Activated CD8-positive, alpha-beta memory T cell treated with anti-CD3 and anti-CD28 coated beads, Interleukin-2, amount 10 ng/mL, durations not matched to agents 7 days and 5 days (primary cell): ENCODE measurements at places on chromosomes 7 and 10. TPM values are rescaled to one million over a fixed set of nuclear protein-coding genes. Genes with fewer than 3 reads are reported as not detected.
A peak's percentile ranks its signal among the peaks of the same experiment; 100 is the strongest.

The MEOX2 gene
- total RNA-seq = not detected

- DNase-seq = no peak
Measured at GRCh38 chr7:157501581-157501980, 164.8 kb downstream of the DNAJB6 start.

DNA sequence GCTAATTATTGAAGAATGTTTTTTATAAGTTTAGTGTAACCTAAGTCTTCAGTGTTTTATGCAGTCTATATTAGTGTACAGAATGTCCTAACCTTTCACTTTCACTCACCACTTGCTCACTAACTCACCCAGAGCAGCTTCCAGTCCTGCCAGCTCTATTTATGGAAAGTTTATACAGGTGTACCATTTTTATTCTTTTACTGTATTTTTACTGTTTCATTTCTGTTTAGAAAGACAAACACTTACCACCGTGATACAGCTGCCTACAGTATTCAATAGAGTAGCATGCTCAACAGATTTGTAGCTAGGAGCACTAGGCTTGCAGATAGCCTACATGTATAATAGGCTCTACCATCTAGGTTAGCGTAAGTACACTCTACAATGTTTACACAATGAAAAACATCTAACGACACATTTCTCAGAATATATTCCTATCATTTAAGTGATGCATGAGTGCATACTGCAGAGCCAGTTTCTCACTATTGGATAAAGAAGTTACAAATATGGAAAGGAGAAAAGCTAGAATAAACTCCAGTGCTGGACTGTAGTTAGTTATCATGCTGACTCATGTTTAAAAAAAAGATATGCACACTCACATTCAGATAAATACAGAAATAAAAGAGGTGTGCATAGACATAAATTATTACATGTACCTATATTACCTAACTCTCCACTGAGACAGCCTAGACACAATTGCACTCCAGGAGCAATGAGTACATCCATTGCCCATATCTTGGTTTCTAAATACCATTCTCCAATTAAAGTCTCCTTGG lies 30.4 kb downstream of the STEAP1B start:
- no peak for DNase-seq

DNA sequence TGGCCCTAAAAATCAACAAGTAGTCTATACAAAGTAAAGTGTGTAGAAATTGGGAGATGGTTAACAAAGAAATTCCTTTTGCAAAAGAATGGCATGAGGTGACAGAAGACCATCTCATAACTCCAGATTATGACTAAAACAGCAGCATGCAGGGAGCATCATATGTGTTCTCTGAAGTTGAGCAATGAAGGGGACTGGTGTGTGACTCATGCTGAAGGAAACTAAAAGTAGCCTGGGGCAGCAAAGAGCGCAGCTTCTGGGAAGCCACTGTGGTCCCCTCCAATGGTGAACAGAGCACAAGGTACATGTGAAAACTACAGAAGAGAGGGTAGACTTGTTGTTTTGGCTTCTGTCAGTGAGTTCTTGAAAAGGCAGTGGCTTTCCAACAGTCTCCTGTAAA lies 133.4 kb downstream of the MACC1 start:
- no peak for DNase-seq

- DNase-seq = no peak
Measured at GRCh38 chr10:113609704-113610108, 54.1 kb downstream of the NRAP start.

The ZDHHC4 gene
- 33.2 TPM for total RNA-seq

DNA sequence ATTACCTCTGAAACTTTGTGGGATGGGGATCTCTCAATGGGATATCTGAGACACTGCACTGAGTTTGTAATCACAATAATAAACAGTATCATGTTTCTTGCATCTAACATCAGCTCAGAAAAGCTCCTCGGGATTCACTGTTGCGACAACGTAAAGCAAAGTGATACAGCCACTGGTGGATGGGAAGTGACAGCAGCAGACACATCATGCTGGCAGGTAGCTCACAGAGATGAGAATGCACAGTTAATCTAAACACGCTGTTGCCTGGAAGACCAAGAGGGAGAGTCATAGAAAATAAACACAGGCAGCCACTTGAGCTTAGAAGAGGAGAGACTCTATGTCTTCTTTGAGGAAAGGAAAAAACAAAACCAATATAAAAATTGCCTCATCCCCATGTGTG lies 513.8 kb downstream of the MAGI2 start:
- no peak for DNase-seq

The SLC18A3 gene
- total RNA-seq = not detected

- DNase-seq = no peak
Measured at GRCh38 chr10:129277841-129278240, 189.2 kb upstream of the MGMT start.

DNA sequence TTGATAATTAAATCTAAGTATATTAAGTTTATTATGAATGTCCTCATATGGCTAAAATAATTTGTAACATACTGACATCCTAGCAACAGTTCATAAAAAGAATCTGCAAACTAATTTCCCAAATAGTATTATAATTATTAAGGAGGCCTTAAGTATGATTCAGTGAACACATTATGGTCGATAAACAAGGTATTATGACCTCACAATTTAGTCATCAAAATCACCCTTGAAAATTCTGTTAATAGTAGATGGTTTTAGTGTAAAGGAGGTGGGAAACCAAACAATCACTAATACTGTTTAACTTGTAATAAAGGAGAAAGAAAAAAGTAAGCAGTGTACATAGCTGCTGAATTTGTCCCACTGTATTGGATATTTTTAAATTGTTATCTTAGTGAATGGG lies 2.1 kb downstream of the ETV1 start:
- no peak for DNase-seq

DNA sequence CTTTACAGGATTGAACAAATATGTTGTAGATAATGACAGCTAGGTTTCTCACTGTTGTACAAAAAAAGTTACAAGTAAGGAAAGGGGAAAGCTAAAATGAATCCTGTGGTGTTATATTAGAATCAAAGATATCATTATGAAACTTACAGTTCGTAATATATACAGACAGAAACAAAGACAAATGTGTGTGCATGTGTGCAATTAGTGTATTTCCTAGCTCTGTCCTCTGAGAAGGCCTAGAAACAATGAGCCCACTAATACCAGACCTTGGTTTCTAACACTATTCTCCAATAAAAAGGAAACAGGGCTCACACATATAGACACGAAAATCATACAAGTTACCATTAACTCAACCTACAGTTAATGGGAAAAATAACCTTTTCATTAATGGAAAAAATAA lies 8.0 kb downstream of the KDM7A start:
- DNase-seq = no peak

GRCh38 chr10:44385696-44386441 lies 972 bp upstream of the CXCL12 start:
- DNase-seq = peak; percentile 27

The OR6V1 gene
- not detected for total RNA-seq

DNA sequence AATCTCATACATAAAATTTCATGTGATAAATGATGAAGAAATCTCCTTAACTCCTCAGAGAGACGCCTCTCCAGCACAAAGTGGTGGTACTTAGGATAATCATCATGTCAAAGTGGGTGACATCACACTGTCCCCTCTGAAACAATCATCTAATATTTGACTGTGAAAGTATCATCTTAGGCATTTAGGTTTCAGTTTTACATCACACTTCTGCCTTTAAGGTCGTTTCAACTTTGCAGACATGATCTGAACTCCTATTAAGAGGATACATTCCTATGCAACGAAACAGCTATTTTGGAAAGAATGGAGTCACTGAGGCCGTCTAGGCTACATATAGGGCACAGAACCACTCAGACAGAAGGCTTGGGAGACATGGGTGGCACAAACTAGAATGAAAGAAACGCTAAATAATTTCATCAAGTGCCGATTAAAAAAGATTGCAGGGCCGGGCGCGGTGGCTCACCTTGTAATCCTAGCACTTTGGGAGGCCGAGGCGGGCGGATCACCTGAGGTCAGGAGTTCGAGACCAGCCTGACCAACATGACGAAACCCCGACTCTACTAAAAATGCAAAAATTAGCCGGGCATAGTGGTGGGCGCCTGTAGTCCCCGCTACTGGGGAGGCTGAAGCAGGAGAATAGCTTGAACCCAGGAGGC lies 2.0 kb downstream of the VOPP1 start:
- peak; percentile 41 for DNase-seq

The ANKRD26 gene
- 10.7 TPM for total RNA-seq

DNA sequence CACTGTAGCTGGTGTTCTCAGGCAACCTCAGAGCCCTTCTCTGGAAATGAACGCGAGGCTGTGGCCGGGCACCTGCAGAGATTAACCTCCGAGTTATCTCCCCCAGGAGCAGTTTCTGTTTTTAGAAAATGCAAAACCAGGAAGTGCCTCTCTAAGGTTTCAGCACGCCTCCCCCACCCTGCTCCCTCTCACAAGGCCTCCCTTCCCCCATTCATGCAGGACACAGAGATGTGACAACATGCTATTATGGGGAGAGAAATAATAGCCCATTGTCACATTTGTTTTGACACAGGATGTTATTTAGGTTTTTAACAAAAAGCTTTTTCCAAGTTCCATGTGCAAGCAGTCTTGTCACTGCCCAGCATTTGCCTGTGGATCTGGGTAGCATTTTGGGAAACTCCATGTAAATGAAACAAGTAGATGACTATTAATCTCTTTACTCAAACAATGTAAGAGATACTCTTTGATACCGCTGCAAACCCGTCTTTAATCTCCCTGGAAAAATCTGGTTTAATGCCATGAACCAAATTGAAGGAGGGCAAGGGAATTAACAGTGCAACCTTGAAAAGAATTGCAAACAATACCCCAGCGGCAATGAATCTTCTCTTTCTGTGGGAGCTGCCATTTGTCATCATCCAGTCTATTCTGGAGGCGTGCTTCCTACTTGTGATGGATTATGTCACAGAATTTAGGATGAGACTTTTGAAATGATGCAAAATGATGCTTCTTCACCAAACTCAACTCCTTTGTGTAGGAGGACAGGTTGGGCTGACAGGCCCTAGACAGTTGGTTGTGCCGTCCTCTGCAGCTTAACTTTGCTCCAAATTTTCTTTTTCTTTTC lies 86.5 kb upstream of the NMT2 start:
- peak; percentile 50 for DNase-seq

DNA sequence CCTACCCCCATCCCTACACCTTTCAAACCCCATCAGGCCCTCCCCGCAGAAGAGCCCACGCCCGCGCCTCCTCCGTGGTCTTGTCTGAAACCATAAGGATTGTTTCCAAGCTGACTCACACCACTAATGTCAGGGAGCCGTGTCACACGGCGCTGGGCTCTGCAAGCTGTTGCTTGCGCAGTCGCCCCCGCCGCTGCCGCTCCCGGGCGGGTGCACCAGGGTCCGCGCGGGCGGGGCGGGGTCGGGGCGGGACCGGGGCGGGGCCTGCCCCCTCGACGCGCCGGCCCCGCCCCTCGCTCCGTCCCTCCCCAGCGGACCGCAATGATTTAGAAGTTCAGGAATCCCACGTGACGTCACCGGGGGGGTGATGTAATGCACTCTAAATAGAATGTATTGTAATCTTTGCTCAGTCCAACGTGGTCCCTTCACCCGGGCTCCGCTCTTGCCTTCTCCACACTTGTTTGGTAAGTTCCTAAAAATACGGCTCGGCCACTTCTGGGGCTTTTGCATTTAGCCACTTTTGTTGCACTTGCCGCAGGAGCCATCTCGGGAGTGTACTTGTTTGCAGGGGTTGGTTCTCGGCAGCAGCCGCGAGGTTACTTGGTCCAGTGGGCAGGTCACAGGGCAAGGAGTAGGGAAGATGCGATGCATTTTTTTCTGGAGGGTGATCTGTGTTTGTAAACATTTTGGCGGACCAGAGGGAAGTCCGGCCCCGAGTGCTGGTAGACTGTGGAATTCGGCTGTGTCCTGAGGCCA lies 3.2 kb upstream of the CREB5 start:
- DNase-seq = peak; percentile 62

DNA sequence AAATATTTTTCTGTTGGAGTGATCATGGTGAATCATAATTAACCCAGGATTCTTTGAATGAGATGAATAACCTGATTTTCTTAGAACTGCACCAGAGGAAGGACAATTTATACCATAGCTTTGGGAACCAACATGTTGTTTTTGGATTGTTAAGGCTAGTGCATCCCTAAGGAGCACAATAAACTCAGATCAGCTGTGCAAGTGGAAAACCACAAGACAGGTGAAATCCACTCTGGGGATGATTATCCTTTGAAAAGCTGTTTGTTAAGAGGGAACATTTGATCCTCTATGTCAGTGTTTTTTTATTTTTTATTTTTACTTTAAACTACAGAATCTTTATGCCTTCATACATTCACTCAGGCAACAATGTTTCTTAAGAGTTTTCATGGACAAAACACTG lies 232.1 kb upstream of the PCLO start:
- DNase-seq = no peak

- DNase-seq = no peak
Measured at GRCh38 chr10:19775296-19775695, 40.9 kb upstream of the PLXDC2 start.

The FOXP2 gene
- total RNA-seq = 0.28 TPM

The FAM24B gene
- total RNA-seq = 17.7 TPM

DNA sequence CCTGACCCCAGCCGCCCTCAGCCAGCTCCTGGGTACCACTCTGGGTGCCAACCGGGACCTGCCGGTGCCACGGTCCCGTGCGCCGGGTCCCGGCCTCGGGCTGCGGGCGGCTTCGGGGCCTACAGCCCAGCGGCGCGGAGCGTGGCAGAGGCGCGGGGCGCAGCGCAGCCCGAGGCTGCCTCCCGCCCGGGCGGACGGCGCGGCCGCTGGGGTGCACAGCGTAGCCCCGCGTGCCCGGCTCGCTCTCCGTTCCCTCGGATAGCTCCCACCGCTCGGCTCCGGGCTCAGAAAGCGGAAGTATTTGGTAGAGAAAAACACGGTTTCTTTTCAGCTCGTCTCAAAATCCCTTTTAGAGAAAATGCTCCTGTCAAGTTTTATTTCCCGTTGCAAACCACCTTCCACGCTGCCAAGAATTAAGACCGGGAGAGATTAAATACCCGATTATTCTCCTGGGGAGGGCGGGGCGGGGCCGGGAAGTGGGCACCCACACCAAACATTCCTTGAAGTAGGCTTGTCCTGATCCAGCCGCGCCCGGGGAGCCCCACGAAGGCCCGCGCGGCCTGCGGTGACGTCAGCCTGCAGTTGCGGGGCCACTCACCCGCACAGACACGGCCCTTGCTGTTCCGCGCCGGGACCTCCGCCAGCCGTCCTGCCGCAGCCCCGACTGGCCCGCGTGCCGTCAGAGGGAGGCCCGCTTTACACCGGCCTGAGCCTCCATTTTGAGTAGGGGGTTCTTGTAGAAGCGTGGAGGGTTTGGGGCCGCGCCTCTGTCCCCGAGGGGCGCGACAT lies 7.2 kb downstream of the HOXA13 start:
- no peak for DNase-seq
